A673 (cell line): ENCODE measurements at places on chromosomes 4 and X. TPM values are rescaled to one million over a fixed set of nuclear protein-coding genes. Genes with fewer than 3 reads are reported as not detected.

The UGT2B7 gene
- not detected in 2 replicates for total RNA-seq

The ARHGAP36 gene
- total RNA-seq: not detected in 2 replicates

The SORBS2 gene
- not detected in 2 replicates for total RNA-seq

The SMIM20 gene
- 25.2 and 30.2 TPM in 2 replicates for total RNA-seq

The NAT8L gene
- total RNA-seq: 2.5 and 3.4 TPM in 2 replicates

The PRSS12 gene
- total RNA-seq: 3.1 and 4.7 TPM in 2 replicates

The SPANXN3 gene
- not detected in 2 replicates for total RNA-seq

DNA sequence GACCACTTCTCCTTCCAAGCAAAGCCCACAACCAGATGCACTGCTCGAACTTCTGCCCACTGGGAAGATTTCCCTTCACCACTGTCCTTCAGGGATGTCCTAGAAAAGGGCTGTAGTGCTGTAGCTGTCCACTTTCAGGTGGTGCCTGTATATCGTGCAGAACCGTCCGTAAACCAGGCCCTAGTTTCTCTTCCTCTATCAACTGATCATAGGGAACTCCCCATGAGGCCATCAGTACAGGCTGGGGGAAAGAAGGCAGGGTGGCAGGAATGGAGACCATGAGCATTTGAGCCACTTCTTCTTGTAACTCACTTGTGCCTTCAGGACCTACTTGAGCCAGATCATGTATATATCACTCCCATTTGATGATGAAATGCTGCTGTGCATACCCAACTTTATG lies 57.3 kb upstream of the FAM9B start:
- DNase-seq: no peak

GRCh38 chrX:143788265-143788664 lies 67.7 kb upstream of the SPANXN2 start:
- DNase-seq: peak; percentile 70

DNA sequence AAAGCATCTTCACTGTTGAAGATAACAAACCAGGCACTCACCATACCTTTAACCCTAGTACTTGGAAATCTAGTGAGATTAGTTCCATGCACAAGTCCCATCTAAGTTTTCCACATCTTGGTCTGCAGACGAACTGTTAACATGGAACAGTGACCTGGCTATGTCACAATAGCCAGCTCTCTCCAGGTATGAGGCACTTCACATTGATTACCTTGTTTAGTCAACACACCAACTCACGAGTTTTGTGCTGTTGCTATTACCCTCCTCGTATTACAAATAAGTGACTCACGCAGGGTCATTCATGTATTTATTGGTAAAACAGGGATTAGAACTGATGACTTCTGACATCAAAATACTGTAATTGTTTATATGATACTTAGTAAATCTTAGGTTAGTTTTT lies 36.4 kb upstream of the FRAS1 start:
- no peak for DNase-seq

DNA sequence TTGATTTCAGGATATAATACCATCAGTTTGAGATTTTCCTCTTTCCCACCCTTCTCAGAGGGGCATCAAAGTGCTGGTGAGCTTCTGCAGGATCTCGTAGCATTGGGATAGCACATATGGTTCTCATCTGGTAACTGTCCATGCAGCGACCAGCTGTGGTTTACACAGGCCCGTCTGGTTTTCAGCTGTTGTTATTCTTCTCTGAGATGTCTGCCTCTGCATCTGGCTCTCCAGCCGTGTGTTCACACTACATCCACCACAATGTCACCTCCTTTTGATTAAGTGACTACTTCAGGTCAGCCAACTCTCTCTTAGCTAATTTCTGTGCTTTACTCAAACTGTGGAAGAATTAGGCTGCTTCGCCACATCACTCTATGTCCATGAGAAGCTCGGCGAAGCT lies 676.7 kb upstream of the TENM3 start:
- DNase-seq: no peak

- no peak for DNase-seq
These were observed 224.1 kb upstream of the MAB21L2 start for GRCh38 chr4:150357829-150358228.

DNA sequence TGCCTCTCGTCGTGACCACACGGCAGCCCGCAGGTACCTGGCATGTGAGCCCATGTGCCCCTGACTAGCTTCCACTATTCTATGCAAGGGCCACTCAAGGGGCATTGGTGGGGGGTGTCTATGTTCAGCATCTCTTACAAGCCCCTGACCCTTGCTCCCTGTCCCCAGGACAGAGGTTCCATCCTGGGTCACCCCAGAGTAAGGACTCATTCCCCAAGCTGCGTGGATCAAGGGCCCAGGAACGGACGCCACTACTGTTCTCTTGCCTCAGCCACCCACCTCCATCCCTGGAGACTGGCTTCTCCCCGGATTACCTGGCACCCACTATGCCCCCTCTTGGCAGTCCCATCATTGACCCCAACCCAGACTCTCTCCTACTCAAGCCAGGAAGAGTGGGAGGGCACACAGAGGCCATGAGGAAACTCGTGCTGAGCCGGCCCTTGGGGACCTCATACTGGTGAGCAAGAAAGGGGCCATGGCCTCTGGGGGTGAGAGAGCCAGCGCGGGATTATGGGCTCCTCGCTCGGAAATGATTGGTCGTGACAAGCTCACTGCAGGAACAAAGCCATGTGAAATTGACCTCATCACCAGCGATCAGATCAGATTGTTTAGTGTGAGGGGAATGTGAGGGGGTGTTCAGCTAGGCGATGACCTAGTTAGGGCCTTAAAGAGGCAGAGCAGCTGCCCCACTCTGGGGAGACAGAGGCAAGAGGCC lies 50.1 kb upstream of the PJA1 start:
- no peak for DNase-seq

DNA sequence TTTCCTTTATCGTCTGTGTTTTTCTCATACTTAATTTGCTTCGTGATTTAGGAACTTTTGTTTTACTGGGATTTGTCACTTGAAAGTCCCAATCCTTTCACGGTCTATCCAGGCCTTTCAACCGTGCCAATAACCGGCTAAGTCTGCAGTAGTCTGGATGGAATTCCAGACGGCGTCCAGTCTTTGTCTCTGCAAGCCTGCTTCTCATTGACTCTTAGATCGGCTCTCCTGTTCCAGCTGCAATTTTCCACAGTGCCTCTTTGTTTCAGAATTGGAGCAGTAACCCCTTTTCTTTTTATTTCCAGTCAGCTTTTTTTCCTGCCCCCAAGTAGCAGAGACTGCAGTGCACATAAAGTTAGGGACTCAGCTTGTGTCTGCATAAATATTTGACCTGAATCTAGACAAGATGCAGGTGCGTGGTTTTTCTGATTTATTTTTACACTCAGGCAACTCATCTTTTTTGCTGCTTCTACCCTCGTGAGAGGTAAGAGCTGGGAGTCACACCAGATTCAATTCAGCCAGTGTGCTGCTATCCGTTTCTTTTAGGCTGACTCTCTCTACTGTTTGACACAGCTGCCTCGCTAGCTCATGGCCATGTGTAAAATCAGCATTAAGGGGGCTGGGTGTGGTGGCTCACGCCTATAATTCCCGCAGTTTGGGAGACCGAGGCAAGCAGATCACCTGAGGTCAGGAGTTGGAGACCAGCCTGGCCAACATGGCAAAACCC lies 37.4 kb upstream of the DHRSX start:
- no peak for DNase-seq

DNA sequence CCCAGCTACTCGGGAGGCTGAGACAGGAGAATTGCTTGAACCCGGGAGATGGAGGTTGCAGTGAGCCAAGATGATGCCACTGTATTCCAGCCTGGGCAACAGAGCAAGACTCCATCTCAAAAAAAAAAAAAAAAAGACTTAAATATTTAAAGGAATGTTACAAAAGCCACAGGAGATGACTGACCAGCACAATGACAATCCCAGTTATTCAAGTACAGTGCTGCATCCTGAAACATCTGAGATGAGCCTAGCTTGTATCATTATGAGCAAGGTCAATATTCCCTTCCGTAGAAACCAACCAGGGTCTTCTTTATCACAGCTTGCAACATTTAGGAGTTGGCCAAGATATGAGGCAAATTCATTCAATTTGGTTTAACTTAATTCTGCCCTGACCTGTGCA lies 38.6 kb downstream of the LNX1 start:
- DNase-seq: no peak

DNA sequence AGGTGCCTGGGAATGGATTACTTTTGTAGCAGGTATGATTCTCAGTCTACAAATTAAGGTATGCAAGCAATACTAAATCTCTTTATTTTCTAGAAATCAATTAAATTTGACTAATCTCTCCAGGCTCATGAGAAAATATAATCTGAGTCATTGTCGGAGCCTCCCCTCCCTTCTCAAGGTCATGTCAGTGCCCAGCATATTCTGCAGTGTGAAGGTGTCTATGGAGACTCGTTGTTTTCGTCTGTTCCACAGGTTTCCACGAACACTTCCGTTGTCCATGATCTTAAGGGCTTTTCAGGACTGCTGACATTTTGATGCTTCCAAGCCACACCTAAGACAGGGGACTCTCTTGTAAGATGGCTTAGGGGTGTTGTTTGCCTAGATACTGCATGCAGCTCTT lies 56.6 kb upstream of the SCOC start:
- no peak for DNase-seq

DNA sequence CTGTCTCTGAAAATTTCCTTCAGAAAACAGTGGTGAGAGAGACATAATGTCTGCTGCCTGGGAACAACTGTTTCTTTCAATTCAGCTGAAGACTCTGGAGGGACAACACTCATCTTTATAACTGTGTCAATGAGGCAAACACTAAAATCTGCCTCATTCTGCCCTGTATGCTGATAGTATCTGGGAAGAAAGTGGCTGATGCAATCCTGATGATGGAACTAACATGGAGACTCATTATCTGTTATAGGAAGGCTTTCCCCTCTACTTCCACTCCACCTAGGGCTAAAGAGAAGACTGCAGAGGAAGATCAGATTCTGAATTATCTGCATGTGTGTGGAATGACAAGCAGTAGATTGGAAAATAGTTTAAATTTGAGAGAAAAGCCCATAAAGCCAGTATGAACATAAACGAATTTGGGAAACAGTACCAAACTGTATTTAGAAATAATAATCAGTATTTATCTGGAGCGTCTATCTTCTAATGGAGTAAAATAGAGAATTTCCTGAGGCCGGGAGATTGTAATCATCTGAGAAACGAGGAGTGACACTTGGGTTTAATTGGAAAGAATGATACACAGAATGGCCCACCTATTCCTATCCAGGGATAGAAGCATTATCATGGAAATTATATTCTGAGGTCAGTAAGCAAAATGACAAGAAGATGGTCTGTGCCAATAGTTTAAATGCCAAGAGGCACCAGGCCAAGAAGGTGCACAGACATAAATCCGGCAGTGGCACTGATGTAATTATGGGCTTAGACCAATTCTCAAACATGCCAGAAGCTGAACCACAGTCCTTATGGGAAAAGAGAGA lies 85.4 kb downstream of the SHISA3 start:
- no peak for DNase-seq

DNA sequence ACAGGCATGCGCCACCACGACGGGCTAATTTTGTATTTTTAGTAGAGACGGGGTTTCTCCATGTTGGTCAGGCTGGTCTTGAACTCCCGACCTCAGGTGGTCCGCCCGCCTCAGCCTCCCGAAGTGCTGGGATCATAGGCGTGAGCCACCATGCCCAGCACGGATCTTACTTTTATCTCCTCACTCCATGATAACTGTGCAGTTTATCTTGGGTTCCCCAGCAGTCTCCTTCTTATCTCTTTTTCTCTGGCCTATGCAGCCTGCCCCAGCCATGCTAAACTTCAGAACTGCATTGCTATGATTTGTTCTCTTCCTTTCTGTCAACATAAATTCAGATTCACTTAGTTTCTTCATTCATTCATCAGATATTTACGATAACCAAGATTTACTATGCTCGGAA lies 22.4 kb downstream of the PAGE1 start:
- DNase-seq: no peak

GRCh38 chr4:133156556-133156955 lies 7.5 kb downstream of the PCDH10 start:
- DNase-seq: no peak

DNA sequence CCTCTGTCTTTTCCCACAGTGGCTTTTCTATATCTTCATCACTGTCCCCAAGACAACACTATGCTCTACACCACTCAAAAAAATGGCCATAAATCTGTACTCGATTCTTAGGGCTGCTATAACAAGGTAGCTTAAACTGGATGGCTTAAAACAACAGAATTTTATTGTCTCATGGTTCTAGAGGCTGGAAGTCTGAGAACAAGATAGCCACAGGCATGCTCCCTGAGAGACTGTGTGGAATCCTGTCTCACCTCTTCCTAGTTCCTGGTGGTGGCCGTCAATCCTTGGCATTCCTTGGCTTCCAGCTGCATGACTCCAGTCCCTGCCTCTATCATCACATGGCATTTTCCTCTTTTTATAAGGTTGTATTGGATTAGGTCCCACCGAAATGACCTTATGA lies 70.7 kb upstream of the DCLK2 start:
- no peak for DNase-seq

- no peak for DNase-seq
These were observed 771 bp upstream of the RBPJ start for GRCh38 chr4:26319949-26320537.

DNA sequence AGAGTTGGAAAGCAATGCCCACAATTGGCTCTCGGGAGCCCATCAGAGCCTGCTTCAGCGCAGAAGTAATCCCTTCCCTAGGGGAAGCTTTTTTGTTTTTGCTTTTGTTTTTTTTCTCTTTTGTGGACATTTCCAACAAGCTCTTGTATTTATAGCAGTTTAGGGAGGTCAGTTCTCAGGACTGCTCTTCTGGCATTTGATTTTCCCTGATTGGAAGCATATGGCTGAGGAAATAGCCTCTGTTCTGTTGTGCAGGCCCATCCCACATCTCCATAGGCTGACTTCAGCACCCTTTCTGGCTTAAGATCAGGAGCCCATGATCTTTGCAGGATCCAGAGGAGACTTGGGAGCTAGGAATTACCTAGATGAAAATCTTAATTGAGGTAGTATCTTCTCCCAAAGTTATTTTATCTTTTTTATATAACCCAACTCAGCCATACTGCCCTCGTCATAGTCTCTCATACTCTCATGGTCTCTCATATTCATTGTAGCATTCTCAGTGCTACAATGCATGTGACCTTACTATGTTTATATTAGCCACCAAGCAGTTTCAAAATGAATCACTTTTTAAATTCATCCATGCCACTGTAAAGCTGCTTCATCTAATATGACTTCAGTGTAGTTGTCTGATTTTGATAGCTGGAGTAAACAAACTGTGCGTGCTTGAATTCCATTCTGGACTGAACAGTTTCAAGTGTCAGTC lies 16.7 kb downstream of the PAGE4 start:
- no peak for DNase-seq
